ENCODE measurements at places on chromosomes 4 and X.

- DNase-seq = no peak
Observed at GRCh38 chrX:1086444-1087409, 125.7 kb downstream of the CRLF2 start.

- no peak for DNase-seq
Observed at GRCh38 chr4:37567836-37568235, 118.3 kb downstream of the RELL1 start.

DNA sequence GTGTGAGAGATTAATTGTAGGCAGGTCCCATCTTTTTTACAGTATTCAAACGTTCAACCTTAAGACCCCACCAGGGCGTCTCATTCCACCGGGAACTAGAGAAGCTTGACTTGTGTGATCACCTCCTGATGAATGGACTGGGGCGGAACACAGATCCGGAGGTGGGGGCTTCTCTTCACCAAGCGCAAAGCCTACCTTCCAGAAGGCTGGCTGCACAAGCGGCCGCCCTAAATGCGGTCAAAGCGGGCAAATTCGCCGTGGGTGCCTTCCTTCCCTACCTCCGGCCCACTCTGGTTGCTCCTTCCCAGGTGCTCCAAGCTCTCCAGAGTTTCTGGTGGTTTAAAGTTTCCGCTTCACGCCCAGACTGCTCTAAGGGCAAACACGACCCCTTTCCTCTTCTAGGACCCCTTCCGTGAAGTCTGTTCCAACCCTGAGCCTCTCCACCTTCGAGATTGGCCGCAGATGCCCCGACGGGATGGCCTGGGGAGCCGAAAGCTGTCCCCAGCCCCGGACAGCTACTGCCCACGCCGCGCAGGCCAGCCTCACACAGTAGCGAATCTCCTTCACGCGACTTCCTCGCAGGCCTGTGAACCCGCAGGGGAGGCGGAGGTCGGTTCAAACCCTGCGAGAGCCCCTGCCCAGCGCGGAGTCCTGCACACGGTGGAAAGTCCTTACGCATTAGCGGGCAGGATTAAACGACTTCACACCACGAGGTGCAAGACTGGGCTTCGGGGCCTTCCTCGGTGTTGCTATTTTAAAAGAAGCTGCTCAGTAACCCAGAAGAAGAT is 1.6 kb upstream of the WWC2 start:
- DNase-seq = peak; percentile 3

- DNase-seq = no peak
Observed at GRCh38 chrX:46268412-46268811, 276.8 kb downstream of the ZNF674 start.

GRCh38 chrX:140503714-140504351 is 1.0 kb downstream of the SOX3 start:
- no peak for DNase-seq

- DNase-seq = no peak
Observed at GRCh38 chr4:103451341-103451740, 253.2 kb upstream of the CENPE start.

DNA sequence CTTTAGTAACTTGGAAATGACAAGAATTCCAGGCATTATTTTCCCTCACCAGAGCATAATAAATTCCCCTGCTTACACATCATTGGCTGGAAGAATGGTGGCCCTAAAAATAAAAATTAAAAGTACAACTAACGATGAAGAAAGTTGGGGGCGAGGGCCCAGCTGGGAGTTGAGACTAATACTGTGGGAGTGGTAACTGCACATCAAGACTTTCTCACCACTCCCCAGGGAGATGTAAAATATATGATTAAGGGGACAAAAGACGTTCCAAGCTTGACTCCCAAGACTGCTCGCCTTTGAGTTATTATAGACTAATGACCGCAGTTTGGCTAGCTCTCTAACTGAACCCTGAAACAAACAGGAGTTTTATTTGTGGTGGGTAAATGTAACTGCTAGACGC is 30.0 kb downstream of the SMIM31 start:
- no peak for DNase-seq

DNA sequence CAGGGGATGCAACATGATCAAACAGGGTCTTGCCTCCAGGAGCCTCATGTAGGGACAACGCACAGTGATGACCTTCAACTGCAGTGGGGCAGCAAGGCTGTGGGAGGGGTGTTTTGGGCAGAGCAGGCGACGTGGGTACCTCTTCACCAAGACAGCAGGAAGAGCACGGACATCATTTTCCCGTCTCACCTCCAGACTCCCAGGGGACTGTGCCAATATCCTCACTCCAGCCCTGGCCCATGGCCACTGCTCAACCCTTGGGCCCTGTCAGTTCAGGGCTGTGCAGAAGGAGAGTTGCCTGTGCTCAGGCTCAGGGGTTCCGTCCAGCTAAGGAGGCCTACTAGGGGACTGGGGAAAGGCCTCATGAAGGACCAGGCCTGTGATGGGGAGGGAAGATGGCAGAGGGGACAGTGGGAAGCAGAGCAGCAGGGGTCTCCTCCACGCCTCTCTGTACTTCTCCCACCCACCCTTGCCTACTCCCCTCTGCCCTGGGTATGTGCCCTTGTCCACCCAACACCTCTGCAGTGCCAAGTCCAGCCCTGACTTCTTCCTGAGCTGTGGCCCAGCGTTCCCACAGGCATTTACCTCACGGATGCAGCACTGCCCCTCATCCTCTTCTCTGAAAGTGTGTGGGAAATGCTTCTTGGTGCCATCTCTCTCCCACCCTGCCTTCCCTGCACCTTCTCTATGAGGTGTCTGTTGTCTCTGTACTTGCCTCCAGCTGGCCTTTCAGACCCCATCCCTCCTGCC is 1.4 kb downstream of the IL9R start:
- no peak for DNase-seq

DNA sequence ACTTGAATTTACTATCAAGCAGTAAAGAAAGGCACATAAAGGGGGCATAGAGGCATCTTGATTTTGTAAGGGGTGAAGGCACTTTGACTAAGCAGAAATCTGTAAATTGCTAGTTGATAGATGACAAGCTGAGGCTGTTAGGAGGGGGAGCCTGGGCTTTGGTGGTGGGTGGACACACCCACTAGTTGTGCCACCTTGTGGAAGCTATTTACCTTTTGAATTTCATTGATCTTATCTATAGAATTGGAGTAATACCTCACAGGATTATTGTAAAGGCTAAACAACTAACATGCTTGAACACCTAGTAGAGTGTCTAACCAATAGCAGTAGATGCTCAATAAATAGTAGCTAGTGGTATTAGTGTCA is 142.8 kb upstream of the KCNIP4 start:
- no peak for DNase-seq

DNA sequence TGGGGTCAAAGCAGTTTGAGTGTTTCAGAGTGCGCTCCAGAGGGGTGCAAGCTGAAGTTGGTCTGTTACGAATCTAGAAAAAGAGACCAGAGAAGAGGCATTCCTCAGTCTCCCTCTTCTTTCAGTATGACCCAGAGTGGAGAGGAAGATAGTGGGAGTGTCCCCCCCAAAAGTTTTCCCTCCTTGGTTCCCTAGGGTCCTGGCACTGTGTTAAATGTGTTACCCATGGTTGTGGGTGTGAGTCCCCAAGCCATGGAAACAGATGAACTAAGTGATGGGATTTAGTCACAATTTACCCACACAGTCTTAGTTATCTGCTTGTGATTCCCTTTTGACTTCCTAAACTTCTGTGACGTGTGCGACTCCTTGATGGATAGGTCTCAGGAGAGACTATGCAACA is 27.0 kb upstream of the NAF1 start:
- no peak for DNase-seq

DNA sequence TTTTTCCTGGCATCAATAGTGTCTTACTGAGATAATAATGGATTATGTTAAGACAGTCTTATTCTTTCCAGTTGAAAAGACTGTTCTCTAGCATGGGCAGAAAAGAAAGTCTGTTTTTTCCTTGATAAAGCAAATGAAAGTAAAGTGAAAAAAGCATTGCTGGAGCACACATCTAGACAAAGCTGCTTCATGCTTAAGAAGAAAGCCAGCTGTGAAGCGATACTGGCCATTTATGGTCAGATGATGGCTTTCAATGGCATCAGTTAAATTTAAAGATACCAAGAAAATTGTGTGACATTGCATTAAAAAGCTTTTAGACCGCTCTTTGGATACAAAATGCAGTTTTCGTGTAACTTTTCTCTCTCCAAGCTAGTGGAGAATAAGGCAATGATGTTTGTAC is 242.1 kb upstream of the TRAM1L1 start:
- DNase-seq = no peak

- no peak for DNase-seq
Observed at GRCh38 chrX:24574743-24575142, 72.4 kb downstream of the PCYT1B start.

DNA sequence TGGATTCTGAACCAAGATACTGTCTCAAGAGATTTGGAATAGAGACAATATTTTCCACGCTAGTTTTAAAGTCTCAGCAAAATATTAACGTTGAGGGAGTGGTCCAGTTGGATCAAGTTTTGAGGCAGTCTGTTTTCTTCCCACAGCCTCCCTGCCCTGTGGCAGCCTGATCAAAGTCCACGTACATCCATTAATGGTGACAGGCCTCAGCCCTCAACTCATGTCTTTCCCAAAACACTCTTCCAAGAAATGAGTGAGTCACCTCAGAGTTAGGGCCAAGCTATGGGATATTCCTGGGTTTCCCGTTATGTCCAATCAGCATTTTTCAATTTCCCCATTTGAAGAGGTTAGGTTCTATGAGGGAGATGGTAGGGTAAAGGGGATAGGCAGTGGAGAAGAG is 28.5 kb downstream of the EGFL6 start:
- DNase-seq = no peak

- no peak for DNase-seq
Observed at GRCh38 chr4:26558166-26558895, 25.6 kb upstream of the TBC1D19 start.

- DNase-seq = no peak
Observed at GRCh38 chr4:156975686-156976085, 4.1 kb upstream of the PDGFC start.

DNA sequence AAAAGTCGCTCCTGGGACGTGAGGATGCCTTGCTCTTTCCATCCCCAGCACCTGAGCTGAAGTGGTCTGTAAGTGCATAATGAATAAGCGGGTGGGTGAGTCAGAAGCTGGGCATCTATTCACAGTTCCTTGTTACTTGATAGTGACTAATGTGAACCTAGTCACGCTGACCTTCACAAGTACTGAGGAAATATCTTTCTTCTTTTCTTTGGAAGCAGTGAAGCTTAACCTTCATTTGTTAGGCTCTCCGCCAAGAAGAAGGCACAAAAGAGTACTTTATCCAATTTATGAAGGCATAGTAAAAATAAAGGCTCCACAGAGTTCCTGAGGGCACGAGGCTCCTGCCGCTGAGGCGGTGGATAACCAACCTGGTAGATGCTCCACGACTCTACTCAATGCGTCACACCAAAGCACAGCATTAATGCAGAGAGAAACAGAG is 475.7 kb upstream of the SLIT2 start:
- no peak for DNase-seq

GRCh38 chr4:26570596-26570995 is 13.3 kb upstream of the TBC1D19 start:
- no peak for DNase-seq

DNA sequence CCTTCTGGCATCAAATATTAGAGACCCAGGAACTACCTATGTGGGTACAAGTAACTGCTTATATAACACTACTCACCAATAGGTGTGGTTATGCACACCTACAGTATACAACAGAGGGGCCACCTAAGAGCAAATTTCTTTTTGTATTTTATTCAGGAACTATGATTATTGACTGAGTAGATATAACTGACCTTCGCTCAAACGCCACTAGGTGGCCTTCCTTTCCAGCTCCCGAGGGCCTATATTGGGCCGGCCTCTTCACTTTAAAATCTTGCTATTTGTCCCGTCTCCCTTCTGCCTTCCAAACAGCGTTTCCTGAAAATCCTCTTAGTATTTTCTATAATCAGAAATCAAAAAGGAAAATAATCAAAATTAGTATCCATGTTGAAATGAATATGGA is 19.9 kb upstream of the PABPC5 start:
- no peak for DNase-seq

GRCh38 chr4:104424989-104425388 is 69.7 kb downstream of the CXXC4 start:
- no peak for DNase-seq

DNA sequence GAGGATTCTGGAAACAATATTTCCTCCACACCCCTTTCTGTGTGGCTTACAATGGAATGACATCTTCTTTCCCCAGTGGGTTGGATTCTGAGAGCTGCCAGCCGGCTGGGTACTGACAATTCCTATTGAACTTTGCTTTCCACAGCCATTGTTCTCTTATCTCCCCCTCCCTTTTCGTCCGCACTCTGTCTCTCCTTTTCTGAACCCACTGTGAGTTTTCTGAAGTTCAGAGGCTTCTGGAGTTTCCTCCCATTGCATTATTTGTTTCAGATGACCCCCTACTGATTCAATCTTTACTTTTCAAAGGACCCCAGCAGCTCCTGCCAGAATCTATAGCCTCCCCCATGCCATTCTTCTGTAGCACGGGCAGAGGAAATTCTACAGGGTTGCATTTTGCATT is 10.4 kb downstream of the SMPX start:
- DNase-seq = no peak

DNA sequence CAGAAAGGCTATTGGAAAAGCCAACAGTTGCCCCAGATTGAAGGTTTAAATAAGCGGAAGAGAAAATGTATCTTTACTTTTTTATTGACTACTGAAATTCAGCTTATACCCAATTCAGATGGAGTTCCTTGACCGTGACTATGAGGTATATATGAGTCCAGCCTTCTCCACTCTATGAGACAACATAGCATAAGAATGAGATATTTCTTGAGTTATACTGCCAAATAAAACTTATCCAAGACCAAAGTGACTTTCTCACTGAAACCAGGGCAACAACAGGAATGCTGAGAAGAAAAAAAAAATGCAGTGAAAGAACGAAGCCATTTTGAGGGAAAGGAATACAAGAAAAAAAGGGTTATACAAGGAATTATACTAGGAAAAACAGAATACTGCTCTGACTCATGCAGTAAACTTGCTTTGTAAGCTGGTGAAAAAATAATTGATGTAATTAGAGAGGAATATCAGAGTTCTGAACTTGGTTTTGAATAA is 16.3 kb upstream of the PDK3 start:
- no peak for DNase-seq

- no peak for DNase-seq
Observed at GRCh38 chr4:73723928-73724327, 16.4 kb upstream of the CXCL8 start.

GRCh38 chr4:143531380-143531779 is 17.9 kb downstream of the SMARCA5 start:
- no peak for DNase-seq

GRCh38 chr4:109915385-109916026 is 2.8 kb downstream of the EGF start:
- DNase-seq = no peak

DNA sequence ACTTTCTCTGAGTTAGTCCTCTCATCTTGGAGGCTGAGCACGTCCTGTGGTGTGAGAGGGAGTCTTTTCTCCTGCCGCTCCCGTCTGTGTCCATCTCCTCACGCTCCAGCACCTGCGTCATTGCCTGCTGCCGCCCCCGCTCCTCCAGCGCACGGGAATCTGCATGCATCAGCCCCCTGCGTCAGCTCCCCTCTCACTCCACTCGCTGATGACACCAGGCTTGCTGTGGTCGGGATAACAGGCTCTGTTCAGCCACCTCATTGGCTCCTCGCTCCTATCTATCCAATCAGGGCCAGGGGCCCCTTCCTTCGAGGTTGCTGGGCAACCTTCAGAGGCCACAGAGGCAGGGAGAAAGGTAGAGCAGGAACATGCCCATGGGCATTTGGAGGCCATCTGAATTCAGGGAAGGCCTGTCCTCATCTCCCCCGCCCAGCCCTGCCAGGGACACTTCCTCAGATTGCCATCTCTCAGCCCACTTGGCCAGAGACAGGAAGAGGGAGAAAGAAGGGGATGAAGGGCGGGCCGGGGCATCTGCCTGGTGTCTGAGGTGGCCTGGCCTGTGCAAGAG is 9.3 kb downstream of the ZNF185 start:
- DNase-seq = no peak
